CD14-positive monocyte (primary cell): ENCODE measurements at places on chromosomes 13 and 19.

DNA sequence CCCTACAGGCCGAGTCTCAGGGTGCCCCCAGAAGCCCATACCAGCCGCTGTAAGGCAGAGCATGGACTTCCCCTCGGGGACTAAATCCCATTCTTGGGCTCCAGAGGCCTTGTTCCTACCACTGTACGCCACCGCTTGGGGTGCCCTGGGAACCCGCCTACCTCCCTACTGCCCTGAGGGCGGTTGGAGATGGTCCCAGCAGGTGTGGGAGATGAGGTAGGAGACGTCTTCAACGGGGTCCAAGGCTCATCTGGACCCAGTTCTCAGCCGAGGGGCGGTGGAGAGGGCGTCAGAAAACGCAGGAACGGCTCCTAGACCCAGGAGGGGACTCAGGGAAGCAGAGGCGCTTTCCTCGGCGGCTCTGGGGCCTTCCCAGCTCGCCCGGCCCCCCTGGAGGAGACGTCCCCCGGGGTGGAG lies 833 bp upstream of the ZIK1 start:
- no peak for DNase-seq

DNA sequence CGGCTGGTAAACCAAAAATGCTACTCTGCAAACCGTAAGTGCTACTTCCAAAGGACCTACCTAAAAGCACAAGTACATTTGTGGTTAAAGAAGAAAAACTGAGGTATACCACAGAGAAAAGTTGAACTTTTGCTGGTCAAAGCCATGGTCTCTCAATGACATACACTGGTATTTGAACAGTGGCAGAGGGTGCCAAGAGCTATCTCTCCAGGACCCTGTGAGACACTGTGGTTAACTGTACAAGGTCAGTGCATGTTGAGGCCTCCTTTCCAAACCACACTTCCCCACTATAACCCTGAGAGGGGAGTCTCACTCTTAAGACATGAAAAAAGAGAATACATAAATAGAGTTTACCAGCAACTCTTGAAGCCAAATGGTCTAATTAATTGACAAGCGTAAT lies 49.5 kb downstream of the COL4A1 start:
- no peak for DNase-seq

DNA sequence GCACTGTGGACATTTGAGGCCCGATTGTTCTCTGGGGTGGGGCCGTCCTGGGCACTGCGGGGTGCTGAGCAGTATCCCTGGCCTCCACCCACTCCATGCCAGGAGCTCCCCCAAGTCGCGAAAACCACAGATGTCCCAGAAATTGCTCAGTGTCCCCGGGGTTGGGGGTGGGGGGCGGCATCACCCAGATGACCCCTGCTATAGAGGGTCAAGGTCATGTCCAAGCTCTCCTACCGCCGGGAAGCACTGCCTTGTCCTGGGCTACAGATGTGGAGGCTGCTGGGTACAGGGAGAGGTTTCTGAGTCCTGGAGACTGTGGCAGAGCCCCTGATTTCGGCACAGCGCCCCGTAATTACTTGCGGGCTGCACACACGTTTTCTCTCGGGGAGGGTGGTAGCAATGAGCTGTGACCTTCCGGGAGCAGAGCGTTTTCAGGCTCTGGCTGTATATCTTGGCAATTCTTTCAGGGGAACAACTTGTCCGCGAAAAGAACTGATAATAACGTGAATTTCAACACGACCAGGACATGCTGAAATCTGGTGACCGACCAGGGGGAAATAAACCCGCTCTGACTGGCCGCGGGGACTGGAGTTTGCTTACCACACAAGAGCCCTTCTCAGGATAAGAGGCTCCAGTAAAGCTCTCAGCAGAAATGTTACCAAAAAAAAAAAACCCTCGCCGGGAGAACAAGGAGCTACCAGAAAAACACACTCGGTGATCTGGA lies 68.1 kb downstream of the GNG7 start:
- DNase-seq, result peak; percentile 37

DNA sequence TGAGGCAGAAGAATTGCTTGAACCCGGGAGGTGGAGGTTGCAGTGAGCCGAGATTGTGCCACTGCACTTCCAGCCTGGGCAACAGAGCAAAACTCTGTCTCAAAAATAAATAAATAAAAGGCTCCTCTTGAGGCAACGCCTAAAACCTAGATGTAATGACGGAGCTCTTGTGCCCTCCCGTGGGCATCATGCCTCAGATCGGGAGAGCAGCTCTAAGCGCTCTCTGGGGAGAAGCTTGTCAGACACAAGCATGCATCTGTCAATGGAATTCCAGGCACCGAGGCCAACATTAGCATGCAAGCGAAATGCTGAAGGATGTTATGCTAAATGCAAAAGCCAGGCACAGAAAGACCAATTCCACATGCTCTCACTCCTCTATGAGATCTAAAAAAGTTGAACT lies 45.6 kb upstream of the MRI1 start:
- DNase-seq, result no peak

- no peak for DNase-seq
Measured at GRCh38 chr19:32068793-32069192, 276.6 kb upstream of the ZNF507 start.

- no peak for DNase-seq
Measured at GRCh38 chr19:29837448-29837981, 25.7 kb downstream of the CCNE1 start.

DNA sequence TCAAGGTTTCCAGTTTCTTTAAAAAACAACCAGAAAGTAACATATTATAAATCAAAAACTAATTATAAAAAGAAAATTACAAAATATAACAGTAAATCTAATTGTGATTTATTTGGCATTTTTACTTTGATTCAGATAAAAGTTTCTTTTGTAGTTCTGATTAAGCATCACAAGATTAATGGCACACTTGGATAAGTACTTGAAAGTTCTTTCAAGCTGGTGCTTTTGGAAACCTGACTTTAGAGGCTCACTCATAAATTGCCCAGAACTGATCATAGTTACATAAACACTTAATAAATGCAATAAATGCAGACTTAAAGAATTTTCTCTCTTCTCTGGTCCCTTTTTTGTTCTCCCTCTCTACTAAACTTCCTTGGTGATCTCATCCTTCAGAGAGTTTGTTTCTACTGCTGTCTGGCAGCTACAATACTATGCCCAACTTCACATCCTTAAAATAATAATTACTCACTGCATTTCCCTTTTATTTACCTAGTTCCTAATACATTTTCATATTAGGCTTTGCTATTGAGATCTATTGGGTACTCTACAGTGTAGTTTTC lies 1417.0 kb downstream of the EFNB2 start:
- DNase-seq, result no peak

GRCh38 chr19:31705656-31706055 lies 356.4 kb upstream of the TSHZ3 start:
- DNase-seq, result no peak

DNA sequence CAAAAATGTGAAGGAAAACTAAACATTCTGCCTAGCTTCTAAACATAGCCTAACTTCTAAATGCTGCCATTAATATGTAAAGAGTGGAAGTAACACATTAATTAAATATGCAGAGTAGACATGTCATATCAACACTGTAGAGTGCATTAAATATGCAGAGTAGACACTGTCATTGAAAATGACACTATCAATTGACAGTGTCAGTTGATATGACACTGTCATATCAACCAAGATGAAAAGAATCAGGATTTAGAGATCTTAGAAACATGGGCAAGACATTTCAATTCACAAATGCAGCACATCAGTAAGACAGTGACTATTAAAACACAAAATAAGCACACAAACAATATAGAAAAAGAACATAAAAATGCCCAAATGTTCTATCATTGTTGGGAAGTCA lies 25.3 kb downstream of the ESD start:
- DNase-seq, result no peak

GRCh38 chr19:38068826-38069225 lies 155.2 kb downstream of the DPF1 start:
- DNase-seq, result no peak

DNA sequence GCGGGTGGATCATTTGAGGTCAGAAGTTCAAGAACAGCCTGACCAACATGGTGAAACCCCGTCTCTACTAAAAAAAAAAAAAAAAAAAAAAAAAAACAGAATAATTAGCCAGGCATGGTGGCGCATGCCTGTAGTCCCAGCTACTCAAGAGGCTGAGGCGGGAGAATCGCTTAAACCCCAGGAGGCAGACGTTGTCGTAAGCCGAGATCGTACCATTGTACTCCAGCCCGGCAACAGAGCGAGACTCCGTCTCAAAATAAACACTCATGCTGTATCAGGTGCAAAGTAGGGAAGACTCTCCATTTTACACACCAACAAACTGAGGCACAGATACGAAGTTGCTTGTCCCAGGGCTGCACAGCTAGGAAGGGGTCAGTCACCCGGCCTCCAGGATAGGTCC lies 15.6 kb downstream of the TLE6 start:
- no peak for DNase-seq

GRCh38 chr13:75308222-75308621 lies 173.7 kb downstream of the TBC1D4 start:
- no peak for DNase-seq

DNA sequence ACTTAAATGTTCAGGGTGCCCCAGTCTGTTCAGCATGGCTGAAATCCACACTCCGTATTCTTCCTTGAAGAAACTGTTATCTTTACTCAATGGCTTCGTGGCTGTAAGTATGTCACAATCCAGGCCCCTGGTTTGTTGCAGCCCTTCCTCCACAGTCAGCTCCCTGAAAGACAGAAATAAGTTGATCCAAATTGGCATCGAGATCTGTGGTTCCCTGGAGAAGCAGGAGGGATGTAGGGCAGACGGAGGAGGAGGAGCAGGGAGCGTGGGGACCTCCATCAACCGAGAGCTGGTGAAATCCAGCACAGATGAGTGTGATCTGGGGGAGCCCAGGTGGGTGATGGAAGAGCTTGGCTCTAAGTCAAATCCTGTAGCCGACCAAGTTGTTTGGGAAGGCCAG lies 304 bp downstream of the TSPAN16 start:
- DNase-seq, result peak; percentile 50

GRCh38 chr19:42065511-42065910 lies 4.5 kb downstream of the GRIK5 start:
- no peak for DNase-seq

DNA sequence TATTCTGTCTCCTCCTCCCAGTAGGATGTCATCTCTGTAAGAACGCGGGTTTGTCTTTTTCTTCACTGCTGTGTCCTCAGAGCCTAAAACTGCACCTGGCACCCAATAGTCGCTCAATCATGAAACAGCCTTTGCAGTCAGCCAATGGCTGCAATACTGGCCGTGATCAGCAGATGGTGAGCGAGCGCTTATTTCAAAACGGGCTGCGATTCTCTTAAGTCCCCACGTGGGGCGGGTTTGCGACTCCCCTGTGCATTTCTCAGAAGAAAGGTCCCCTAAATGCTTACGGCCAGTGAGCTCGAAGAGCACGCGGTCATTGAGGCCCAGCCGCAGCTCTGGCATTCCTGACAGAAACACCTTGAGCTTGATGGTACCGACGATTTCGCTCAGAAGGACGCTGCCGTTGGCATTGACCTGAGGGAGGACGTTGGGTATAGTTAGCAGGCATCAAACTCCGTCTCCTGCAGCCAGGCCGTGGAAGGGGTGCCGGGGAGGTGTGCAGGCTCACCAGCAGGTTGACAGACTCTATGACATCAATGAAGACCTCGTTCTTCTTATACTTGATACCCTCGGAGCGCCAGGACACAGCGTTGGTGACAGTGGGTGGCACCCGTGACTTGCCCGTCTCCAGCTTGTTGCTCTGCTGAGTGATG lies 6.0 kb downstream of the AP1M2 start:
- DNase-seq, result peak; percentile 87

- no peak for DNase-seq
Measured at GRCh38 chr19:3080286-3080685, 13.9 kb upstream of the GNA11 start.

DNA sequence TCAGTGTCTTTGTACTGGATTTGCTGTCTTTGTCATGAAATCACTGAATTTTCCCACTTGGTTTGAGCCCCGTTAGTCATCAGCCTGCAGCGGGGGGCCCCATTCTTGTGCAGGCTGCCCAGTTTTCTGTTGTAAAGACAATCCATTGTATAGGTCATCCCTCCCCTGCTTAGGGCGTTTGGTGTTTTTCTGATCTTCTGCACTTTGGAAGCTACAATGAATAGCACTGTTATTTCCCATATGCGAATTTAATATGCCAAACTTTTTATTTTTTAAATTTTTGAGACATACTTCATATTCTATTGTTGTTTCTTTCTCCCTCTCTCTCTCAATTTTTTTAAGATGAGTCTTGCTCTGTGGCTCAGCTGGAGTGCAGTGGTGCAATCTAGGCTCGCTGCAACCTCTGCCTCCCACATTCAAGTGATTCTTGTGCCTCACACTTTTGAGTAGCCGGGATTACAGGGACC lies 9.0 kb downstream of the SLC27A1 start:
- DNase-seq, result no peak

- DNase-seq, result no peak
Measured at GRCh38 chr19:4455719-4456475, 1.7 kb downstream of the UBXN6 start.

DNA sequence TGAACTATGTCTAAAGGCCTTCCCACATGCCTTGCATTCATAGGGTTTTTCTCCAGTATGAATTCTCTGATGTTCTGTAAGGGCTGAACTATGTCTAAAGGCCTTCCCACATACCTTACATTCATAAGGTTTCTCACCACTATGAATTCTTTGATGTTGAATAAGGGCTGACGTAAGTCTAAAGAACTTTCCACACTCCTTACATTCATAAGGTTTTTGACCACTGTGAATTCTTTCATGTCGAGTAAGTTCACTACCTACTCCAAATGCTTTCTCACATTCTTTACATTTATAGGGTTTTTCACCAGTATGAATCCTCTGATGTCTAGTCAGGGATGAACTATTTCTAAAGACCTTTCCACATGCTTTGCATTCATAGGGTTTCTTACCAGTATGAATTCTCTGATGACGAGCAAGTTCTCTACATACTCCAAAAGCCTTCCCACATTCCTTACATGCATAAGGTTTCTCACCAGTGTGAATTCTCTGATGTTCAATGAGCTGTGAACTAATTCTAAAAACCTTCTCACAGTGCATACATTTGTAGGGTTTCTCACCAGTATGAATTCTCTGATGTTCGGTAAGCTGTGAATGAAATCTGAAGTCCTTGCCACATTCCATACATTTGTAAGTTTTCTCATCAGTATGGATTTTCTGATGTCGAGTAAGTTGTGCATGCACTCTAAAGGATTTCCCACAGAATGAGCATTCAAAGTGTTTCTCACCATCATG lies 19.1 kb upstream of the ZNF260 start:
- DNase-seq, result no peak

DNA sequence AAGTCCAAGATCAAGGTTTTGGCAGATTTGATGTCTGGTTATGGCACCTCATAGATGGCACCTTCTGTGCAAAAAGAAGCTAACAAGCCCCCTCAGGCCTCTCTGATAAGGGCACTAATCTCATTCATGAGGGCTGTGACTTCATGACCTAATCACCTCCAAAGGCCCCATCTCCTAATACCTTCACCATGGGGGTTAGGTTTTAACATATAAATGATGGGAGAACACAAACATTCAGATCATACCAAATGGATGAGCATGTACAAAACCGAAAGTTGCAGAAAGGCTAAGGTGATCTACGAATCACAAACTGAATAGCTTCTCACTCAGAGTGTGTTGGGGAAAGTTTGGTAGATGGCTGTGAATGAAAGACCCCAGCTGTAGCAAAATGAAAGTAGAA lies 217.4 kb downstream of the TBC1D4 start:
- DNase-seq, result no peak
